CD4-positive, alpha-beta T cell (primary cell): ENCODE measurements at places on chromosomes 6 and 20.

GRCh38 chr6:13098793-13099570, 229.4 kb downstream of the TBC1D7 start:
- no peak for DNase-seq

DNA sequence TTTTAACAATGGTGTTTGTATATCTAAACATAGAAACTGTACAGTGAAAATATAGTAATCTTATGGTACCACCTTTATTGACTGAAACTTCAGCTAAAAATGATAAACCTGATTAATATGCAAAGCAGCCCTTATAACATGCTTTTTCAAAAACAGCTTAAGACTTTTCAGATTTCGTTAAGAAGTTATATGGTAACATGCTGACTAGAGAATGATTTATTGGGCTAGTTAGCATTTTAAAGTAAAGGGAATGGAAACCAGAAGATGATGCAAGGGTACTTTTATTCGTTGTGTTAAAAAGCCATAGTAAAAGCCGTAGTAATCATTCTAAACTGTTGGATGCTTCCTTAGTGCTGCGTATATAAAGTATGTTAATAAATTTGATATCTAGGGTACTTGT, 50.5 kb downstream of the CBFA2T2 start:
- no peak for DNase-seq

DNA sequence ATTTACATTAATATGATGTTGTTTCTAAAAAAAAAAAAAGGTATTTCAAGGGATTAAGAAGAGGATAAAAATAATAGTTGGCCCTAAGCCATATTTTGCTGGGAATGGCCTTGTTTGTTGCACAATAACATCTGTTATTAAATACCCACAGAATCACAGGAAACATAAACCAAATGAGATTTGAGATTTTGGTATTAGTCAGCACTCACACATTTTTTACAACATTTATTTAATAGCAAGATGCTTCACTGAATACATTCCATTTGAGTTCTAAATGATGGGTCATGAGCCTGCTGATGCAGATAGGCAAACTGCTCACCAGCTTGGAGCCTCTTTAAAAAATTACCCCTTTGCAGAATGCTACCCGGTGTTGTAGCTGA, 92.9 kb upstream of the ENPP5 start:
- DNase-seq: no peak

- no peak for DNase-seq
Observed at GRCh38 chr20:62823688-62824475, 7.0 kb downstream of the COL9A3 start.

- peak; percentile 80 for DNase-seq
Observed at GRCh38 chr6:33692760-33693158, 18.7 kb downstream of the UQCC2 start.

DNA sequence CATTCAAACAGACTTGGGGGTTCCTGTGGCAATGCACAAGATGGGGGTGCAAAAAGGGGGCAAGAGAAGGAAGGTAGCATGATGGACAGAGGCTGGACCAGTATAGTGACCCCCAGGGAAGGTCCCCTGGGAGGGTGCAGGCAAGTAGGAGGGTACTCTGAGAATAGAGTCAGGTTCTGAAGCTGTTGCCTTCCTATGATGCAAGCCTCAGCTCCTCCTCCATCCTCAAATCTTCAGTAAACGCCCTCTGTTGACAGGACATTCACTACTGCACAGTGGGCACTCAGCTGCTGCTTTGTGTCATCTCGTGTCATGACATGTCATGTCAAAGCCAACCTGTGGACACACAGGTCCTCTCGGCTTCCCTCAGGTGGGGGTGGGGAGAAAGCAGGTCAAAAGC, 5.8 kb upstream of the SDCBP2 start:
- no peak for DNase-seq

DNA sequence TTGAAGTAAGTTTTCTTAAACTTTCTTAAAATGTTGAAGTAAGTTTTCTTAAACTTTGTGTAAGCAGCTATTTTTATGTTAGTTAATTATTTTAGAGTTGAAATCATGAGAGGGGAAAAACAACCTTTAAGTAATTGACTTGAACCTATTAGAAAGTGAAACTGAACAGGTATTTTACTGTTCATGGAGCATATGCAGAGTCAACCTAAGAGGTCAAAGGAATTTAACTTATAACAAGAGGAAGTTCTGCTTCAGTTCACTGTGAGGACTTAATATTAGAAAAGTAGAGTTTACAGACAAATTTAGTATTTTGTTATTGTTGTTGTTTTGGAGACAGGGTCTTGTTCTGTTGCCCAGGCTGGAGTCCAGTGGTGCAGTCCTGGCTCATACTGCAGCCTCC, 38.0 kb downstream of the CDYL start:
- DNase-seq: no peak

- DNase-seq: no peak
Observed at GRCh38 chr6:6711832-6712448, 123.4 kb downstream of the LY86 start.
